ENCODE measurements at places on chromosomes 12 and 14.
A peak's percentile ranks its signal among the peaks of the same experiment; 100 is the strongest.

DNA sequence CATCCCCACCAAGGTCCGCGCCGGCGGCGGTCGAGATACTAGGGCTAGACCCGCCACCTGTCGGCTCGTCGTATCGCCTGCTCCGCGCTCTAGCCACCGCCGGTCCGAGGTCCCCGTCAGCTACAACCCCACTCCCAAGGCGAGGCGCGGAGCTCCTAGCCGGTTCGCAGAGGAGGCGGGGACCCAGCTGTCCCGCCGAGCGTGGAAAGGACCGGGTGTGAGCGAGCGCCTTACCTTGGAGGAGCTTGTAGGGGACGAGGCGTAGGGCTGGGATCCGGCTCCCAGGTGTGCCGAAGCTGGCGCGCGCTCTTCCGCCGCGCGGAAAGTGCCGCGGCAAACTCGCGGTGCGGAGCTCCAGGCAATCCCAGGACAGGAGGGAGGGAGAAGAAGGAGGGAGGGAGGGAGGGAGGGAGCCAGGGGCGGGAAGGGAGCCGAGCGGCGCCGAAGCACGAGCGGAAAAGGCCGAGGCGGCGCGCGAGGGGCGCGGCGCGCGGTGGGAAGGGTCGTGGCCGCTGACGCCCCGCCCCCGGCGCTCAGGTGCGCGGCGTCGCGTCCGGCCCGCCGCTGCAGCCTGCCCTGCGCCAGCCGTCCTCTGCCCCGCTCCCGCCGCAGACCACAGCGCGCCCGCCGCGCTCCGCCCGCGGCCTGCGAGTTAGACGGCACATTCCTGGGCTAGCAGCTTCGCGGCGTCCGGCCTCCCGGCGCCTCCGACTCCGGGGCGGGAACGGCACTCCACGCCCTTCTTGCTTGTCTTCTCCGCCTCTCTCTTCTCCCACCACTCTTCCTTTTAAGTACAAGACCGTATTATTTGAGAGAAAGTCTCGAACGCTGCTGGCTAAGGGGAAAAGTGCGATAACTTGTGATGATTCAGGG, at the start of gene PAWR:
TSS of gene PAWR (minus strand) at position 327 of the 873 bp plus-strand sequence. CDS start 720 bp downstream, outside the sequence.
- DNase-seq, result peak; percentile 84

- no peak for DNase-seq
These were observed 49.5 kb upstream of the FOXN3 start for GRCh38 chr14:89466484-89466883.

- DNase-seq, result no peak
These were observed 23.1 kb downstream of the GARIN6 start for GRCh38 chr12:99670635-99671034.

DNA sequence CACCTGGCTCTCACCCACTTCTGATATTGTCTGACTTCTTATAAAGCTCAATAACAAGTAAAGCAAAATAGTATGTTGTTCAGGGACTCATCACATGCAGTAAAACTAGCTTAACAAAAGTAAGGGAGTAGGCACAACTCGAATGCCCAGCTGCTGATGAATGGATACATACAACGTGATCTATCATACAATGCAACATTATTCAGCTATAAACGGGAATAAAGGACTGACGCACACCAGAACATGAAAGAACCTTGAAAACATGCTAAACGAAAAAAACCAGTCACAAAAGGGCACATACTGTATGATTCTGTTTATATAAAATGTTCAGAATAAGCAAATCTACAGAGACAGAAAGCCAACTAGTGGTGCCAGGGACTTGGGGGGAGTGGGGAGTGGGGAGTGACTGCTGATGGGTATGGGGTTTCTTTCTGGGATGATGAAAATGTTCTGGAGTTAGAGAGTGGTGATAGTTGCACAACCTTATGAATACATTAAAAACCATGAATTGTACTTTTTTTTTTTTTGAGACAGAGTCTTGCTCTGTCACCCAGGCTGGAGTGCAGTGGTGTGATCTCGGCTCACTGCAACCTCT, 11.1 kb downstream of the PLBD2 start:
- no peak for DNase-seq

DNA sequence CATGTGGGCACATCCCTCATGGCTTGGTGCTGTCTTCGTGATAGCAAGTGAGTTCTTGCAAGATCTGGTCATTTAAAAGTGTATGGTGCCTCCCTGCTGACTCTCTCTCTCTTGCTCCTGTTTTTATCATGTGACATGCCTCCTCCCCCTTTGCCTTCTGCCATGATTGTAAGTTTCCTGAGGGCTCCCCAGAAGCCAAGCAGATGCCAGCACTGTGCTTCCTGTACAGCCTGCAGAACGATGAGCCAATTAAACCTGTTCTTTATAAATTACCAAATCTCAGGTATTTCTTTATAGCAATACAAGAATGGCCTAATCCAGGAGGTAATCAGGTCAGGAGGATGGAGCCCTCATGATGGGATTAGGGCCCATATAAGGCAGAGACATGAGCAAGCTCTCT, 116.3 kb downstream of the DPF3 start:
- no peak for DNase-seq

DNA sequence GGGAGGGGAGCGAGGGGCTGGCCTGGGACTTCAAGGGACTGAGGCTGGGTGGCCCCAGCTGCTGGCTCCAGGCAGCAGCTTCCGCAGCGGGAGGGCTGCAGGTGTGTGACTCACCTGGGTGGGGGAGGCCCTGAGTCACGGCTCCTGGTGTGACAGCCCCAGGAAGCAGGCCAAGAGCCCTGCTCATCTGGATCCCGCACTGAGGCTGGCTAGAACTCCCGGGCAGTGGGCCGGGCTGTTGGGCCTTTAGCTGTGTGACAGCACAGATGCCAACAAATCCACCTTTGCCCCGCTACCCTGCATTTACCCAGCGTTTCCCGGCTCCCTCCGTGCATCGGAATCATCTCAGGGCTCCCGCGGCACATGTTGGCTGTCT, 180.0 kb upstream of the PRMT8 start:
- no peak for DNase-seq

DNA sequence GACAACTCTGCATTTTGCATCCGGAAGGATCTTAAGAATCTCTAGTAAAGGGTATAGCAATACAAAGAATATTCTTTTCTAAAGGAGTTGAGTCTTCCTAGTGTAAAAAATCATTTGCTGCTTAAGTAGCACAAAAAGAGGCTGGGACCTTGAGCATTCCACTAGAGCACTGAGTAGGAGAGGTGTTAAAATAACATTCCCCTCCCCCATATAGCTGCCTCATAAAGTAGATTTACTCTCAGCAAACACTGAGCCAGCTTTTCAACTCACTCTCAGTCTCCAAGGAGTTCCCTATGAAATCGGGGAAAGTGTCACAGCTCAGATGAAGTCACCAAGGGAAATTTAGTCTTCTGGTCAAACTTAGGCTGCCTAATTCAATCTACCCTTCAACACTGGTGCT, 592.7 kb downstream of the ETNK1 start:
- no peak for DNase-seq

- no peak for DNase-seq
These were observed 23.6 kb downstream of the RHOF start for GRCh38 chr12:121769831-121770301.

GRCh38 chr12:49542592-49543160, 3.8 kb downstream of the KCNH3 start:
- DNase-seq, result no peak

GRCh38 chr14:22929961-22930364, 787 bp upstream of the PRMT5 start:
- no peak for DNase-seq

- no peak for DNase-seq
These were observed 95.2 kb downstream of the SSPN start for GRCh38 chr12:26290565-26290964.

GRCh38 chr14:61103541-61104339, 122.7 kb downstream of the SLC38A6 start:
- DNase-seq, result peak; percentile 93

- no peak for DNase-seq
These were observed 2.0 kb downstream of the FERMT2 start for GRCh38 chr14:52948836-52949235.

- no peak for DNase-seq
These were observed 44.9 kb downstream of the RNF34 start for GRCh38 chr12:121444842-121445202.

DNA sequence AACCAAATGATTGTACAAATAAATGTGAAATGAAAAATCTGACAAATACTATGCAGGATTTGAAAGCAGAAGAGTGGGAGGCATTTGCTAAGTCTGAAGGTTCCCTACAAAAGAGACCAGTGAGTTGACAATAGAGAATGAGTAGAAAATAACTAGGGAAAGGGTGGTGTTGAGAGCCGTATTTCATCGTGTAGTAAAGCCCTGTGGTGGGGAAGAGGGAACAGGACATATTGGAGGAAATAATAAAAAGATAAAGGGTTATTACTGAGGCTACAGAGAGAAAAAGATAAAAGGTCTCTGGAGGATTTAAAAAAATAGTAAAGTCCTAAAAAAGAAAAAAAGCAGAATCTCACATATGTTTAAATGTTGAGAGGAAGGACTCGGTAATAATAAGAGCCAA, 268.8 kb downstream of the DUSP6 start:
- DNase-seq, result no peak

DNA sequence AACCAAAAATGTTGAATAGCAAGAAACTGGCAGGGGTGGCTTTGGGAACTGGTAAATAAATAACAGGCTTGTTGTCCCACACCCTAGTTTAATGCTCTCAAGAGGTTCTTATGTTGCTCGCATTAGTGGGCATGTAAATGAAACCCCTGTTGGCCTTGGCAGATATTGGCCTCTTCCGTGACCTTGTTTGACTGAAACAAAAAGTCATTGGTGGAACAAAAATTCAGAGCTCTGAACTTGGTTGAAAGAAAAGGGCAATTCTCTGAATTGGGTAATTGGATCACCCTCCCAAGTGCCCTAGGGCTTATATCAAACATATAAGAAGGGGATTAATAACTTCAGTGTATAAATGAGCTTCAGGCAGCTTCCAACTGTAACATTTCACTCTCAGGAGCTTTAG, 426.2 kb downstream of the ZFP36L1 start:
- DNase-seq, result no peak

DNA sequence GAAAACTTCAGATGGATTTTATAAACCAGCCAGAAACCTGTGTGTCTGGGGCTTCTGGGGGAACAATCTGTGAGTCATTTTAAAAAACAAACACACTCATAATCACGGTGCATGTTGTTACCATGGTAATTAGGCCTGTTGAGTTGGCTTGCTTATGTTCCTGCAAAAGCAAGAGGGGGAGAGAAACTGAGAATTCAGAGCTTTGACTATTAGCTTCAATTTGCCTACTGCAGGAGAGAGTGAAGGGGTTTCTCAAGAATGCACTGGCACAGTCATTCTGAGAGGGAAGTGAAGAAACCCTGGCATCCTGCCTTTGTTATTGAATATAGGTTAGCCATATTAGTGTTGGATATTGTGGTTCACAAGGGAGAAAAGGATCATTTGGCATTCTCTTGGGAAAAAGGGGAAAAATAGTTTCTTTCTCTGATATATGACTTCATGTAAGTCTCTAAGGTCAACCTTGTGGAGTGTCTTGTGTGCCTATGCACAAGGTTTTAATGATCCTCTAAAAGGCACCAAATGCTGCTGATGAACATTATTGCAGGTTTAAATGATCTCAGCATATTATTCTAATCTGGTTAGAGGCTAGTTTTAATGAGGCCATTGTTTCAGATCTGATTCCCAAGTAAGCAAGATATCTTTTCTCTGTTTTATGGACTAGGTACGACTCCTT, 12.9 kb downstream of the GNG2 start:
- DNase-seq, result no peak

- DNase-seq, result no peak
These were observed 12.2 kb downstream of the DDX51 start for GRCh38 chr12:132131952-132132351.

DNA sequence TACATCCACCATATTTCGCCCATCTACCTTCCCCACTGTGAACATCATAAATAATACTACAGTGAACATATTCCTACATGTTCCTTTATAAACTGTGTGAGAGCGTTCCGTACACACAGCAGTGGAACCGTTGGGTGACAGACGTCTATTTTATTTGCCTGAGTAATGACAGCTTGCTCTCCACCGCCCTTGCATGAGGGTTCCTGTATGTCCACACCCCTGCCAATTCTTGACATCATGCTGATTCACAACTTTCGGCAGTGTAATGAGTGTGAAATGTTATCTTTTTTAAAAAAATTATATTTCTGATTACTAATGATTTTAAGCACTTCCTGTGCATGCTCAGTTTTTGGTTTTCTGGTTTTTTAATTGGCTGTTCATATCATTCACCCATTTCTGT, 4.3 kb upstream of the RAD52 start:
- no peak for DNase-seq

DNA sequence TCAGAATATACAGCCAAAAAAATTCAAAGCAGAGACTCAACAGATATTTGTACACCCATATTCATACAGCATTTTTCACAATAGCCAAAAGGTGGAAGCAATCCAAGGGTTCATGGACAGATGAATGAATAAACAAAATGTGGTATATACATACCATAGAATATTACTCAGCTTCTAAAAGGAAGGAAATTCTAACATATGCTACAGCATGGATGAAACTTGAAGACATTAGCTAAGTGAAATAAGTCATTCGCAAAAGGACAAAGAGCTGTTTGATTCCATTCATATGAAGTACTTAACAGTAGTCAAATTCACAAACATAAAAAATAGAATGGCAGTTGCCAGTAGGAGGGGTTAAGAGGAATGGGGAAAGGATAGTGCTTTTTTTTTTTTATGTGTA, 91.8 kb upstream of the ARID2 start:
- peak; percentile 37 for DNase-seq

- DNase-seq, result no peak
These were observed 648 bp upstream of the AKAP5 start for GRCh38 chr14:64464651-64465050.

GRCh38 chr12:63869656-63870055, 25.2 kb downstream of the SRGAP1 start:
- DNase-seq, result no peak

DNA sequence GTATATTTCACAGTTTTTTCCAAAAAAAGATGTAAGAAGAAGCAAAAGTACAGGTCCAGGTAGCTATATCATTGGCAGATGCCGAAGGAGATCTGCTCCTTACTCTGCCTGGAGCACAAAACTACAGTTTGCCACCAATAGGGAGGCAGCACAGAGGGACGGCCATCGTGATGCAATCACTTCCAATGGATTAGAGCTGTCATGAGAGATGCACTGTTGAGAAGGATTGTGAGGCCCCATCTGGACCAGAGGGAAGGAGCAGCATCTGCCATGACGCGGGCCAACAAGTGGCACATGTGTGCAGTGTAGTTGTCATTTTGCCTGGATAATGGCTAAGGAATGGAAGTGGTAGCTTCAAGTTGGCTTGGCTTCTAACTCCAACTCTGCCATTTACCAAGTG, 318.8 kb upstream of the FKBP4 start:
- no peak for DNase-seq

GRCh38 chr12:25063873-25064628, 115.2 kb upstream of the BCAT1 start:
- no peak for DNase-seq

DNA sequence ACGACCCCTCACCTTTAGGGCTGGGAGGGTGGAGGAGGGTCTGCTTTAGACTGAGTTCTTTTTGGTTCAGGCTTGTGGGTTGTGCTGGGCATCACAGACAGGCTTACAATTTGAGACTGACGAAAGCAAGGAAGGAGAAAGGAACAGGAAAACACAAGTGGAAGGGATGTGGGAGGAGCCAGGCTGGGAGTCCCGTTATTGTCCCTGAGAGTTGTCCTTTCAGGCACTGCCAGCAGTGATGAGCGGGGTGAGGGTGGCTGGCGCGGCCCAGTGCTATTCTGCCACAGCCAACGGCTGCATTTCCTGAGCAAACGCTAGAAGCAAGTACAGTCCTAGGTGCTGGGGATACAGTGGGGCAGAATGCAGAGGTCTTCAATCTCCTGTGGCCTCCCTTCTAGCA, 29.2 kb upstream of the TSPAN9 start:
- no peak for DNase-seq

All from SW 1271 (cell line).